ENCODE measurements at places on chromosomes 16 and 17. TPM values are rescaled to one million over a fixed set of nuclear protein-coding genes. Genes with fewer than 3 reads are reported as not detected.

- no peak for DNase-seq
Observed at GRCh38 chr17:66783656-66784381, 51.1 kb upstream of the CACNG5 start.

- no peak for DNase-seq
Observed at GRCh38 chr16:24170407-24170806, 85.7 kb upstream of the CACNG3 start.

GRCh38 chr16:68668266-68668665 is 23.2 kb downstream of the CDH3 start:
- DNase-seq = no peak

The VAT1L gene
- 0.19 TPM for polyA plus RNA-seq

- DNase-seq = no peak
Observed at GRCh38 chr17:65823713-65824112, 262.3 kb upstream of the AXIN2 start.

DNA sequence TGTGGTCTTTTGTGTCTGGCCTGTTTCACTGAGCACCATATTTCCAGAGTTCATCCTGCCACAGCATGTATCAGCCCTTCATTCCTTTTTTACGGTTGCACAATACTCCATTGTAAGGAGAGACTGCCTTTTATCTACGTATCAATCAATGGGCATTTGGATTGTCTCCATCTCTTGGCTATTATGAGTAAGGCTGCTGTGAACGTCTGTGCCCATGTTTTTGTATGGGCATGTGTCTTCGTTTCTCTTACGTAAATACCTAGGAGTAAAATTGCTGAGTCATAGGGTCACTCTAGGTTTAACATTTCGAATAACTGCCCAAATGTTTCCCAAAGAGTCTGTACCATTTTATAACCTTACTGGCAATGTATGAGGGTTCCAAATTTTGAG is 202.8 kb upstream of the FOXF1 start:
- DNase-seq = no peak

Data from heart right ventricle (tissue), 16 donors.